HuH-7 (cell line): ENCODE measurements at places on chromosomes 11 and 22.

GRCh38 chr22:17684245-17684644, 45.7 kb downstream of the BCL2L13 start:
- DNase-seq = no peak

GRCh38 chr22:49991907-49992533, 20.5 kb downstream of the IL17REL start:
- no peak for DNase-seq

GRCh38 chr11:59040607-59041006, 45.5 kb upstream of the GLYATL1B start:
- no peak for DNase-seq

DNA sequence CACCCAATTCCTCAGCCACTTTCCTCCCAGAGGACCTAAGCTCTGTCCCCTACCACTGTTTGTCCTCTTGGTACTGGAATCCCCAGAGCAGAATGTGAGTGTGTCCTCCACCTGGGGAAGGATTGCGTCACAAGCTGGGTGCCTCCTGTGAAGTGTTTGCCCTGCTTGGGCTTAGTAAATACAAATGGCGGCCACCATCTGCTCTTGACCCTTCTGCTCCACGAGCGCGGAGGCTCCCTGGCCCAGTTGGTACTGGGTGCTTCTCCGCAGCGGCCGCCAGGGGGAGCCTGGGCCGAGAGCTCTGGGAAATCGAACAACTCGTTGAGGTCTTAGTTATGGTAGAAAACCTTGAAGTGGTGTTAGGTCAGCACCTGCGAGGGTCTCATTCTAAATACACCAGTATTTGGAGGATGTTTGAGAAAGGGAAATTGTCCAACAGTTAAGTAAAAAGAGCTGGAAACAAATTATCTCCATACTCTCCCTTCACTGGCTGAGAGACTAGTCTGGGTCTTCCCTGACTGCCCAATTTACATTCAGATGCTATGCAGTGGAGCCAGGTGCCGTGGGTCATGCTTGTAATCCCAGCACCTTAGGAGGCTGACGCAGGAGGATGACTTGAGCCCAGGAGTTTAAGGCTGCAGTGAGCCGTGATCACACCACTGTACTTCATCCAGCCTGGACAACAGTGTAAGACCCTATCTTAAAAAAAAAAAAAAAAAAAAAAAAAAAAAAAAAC, 74.6 kb upstream of the TEAD1 start:
- DNase-seq = peak; percentile 64

DNA sequence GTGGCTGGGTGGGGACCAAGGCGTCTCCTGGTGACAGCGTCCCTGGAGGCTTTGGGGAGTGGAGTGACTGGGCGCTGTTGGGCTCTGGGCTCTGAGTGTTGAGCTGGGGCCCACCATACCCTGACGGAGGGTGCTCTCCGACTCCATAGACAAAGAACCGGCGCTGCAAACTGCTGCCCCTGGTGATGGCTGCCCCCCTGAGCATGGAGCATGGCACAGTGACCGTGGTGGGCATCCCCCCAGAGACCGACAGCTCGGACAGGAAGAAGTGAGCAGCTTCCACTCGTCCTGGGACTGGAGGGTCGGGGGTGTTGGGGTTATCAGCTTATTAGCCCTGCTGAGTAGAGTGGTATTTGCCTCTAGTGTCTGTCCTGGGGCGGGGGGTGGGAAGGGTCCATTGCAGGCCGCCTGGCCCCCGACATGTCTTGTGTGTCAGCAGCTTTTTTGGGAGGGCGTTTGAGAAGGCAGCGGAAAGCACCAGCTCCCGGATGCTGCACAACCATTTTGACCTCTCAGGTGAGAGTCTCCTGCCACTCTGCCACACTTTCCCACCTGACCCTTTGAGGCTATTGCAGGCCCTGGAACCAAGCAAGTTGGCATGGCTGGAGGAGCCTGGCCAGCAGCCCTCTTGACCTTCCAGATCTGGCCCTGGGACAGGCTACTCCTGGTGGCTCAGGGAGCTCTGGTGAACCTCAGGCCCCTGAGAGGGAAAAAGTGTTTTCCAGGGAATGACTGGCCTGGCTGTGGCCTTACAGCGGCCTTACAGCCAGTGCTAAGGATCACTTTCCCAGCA, 7.6 kb downstream of the CLDN5 start:
- DNase-seq = no peak

- peak; percentile 52 for DNase-seq
These were observed 37.8 kb downstream of the SLC5A1 start for GRCh38 chr22:32080904-32081303.
